Bladder microvascular endothelial cell (primary cell): ENCODE measurements at places on chromosomes 12 and 14. TPM values are rescaled to one million over a fixed set of nuclear protein-coding genes. Genes with fewer than 3 reads are reported as not detected.

ACRBP gene
- total RNA-seq = 0.16 and 0.57 TPM in 2 replicates

TXNRD1 gene
- 441 and 625 TPM in 2 replicates for total RNA-seq

ALKBH1 gene
- 7.0 and 8.9 TPM in 2 replicates for total RNA-seq

ADAMTS20 gene
- total RNA-seq = not detected in 2 replicates

TAS2R13 gene
- total RNA-seq = 0.65 and 3.3 TPM in 2 replicates

CLEC1B gene
- not detected in 2 replicates for total RNA-seq

STX2 gene
- total RNA-seq = 30.3 and 49.3 TPM in 2 replicates

MANSC4 gene
- not detected in 2 replicates for total RNA-seq

FSCB gene
- not detected in 2 replicates for total RNA-seq

CLEC9A gene
- not detected in 2 replicates for total RNA-seq

CEP128 gene
- total RNA-seq = 4.3 and 4.5 TPM in 2 replicates

FAIM2 gene
- not detected in 2 replicates for total RNA-seq

NRIP2 gene
- not detected in 2 replicates for total RNA-seq

PRORP gene
- total RNA-seq = 22.8 and 39.5 TPM in 2 replicates

TOMM20L gene
- not detected in 2 replicates for total RNA-seq

TCL1B gene
- total RNA-seq = not detected in 2 replicates

CLEC12A gene
- total RNA-seq = not detected in 2 replicates

TTC8 gene
- total RNA-seq = 6.8 and 11.3 TPM in 2 replicates

PRPH gene
- total RNA-seq = not detected in 2 replicates

TEX52 gene
- total RNA-seq = not detected in 2 replicates

WDR20 gene
- 12.8 and 16.7 TPM in 2 replicates for total RNA-seq

MYF5 gene
- not detected in 2 replicates for total RNA-seq

PPM1H gene
- total RNA-seq = 1.9 and 3.1 TPM in 2 replicates

HOTAIR gene
- not detected in 2 replicates for total RNA-seq

BCAT1 gene
- total RNA-seq = 28.7 and 128 TPM in 2 replicates

MAPKAPK5 gene
- total RNA-seq = 15.7 and 38.9 TPM in 2 replicates

AKAP5 gene
- total RNA-seq = 0.32 and 0.82 TPM in 2 replicates

NELL2 gene
- total RNA-seq = 0.06 TPM in 1 of 2 replicates, not detected in the other

SMCO3 gene
- total RNA-seq = under 0.01 and 1.1 TPM in 2 replicates

CDK2 gene
- total RNA-seq = 27.1 and 35.3 TPM in 2 replicates

SLC17A8 gene
- not detected in 2 replicates for total RNA-seq

KRT74 gene
- total RNA-seq = not detected in 2 replicates

RPL10L gene
- total RNA-seq = not detected in 2 replicates

TBX3 gene
- 4.5 and 6.6 TPM in 2 replicates for total RNA-seq

NID2 gene
- 16.4 and 23.5 TPM in 2 replicates for total RNA-seq

HPD gene
- not detected in 2 replicates for total RNA-seq

CCDC60 gene
- not detected in 2 replicates for total RNA-seq

CCDC85C gene
- total RNA-seq = 11.5 and 15.6 TPM in 2 replicates

NAB2 gene
- 11.7 and 15.3 TPM in 2 replicates for total RNA-seq

DDHD1 gene
- total RNA-seq = 5.3 and 17.9 TPM in 2 replicates

ACSM4 gene
- not detected in 2 replicates for total RNA-seq
